Endothelial cell (in vitro differentiated cells): ENCODE measurements at places on chromosomes 4 and X. TPM values are rescaled to one million over a fixed set of nuclear protein-coding genes. Genes with fewer than 3 reads are reported as not detected.

DNA sequence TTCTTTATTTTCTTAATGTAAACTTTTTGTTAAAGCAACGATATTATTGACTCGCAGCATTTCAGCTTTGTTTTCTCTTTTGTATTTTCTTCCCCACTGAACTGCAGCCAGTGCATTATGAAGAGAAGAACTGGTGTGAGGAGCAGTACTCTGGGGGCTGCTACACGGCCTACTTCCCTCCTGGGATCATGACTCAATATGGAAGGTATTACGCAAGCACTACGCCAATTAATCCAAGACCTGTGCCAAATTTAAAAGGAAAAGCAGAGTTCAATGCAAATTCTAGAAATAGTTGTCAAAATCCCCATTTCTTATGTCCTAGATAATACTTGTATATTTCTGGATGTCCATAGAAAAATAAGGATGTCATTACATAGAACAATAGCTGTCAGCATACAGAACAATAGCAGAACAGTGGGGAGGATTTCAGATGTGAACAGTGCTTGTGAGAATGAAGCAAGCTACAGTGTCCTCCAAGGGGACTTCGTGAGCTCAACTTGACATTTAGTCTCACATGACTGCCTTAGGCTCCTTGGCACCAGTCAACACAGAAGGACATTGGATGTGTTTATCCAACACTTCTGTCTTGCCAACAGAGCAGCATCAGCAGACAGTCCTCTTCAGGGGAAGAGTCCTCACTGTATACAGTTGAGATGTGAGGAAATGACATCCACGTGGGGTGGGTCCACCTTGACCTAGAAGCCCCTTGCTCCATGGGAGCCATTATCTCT is 85.9 kb downstream of the MAOA start:
- DNase-seq = no peak

- DNase-seq = peak; percentile 9
These were observed 36.9 kb downstream of the NLGN3 start for GRCh38 chrX:71181558-71181909.

GRCh38 chrX:40073439-40074054 is 24.2 kb downstream of the BCOR start:
- no peak for DNase-seq

DNA sequence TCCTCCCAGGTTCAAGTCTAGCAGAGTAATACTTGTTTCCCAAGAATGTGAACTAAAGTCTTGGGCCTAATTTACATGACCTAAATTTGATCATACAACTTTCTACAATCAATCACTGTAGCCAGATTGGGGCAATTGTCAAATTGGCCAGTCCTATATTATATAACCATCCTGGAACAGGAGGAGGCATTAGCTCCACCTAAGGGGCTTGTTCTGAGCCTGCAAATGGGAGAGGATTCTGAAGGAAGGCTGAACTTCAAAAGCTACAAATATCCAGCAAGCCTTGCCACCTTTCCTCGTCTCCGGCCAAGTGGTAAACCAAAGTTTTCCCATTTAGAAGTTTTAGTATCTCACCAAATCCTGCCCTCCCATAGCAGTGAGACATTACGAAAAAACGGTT is 1289.6 kb upstream of the TENM3 start:
- DNase-seq = peak; percentile 28

GRCh38 chr4:156169861-156170260 is 216.2 kb upstream of the CTSO start:
- DNase-seq = peak; percentile 12

DNA sequence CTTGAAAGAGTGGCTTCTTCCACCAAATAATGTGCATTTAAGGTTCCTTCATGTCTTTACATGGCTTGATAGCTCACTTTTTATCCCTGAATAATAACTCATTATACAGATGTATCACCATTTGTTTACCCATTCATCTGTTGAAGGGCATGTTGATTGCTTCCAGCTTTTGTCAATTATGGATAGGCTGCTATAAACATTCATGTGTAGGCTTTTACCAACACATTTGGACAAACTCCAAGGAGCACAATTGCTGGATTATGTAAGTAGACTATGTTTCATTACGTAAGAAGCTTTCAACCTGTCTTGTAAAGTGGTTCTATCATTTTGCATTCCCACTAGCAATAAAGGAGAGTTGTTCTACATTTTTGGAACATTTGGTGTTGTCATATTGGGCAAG is 2637.0 kb downstream of the PCDH7 start:
- no peak for DNase-seq

DNA sequence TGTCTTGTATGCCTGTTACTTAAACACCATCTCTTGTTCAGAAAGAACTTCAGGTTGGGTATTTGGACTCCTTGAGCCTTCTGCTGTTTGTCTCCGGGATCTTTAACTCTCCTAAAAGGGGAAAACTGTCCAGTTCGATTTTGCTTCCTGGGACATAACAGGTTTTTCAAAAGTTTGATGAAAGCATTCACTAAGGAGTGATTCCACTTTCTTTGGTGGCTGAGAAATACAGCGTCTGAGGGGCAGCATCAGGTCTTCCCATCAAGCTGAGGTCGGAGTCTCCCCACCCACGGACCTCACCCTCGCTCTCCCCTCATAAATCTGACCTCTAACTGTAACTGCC is 1.4 kb downstream of the AFAP1 start:
- DNase-seq = no peak

- no peak for DNase-seq
These were observed 649 bp upstream of the VBP1 start for GRCh38 chrX:155215443-155216178.

DNA sequence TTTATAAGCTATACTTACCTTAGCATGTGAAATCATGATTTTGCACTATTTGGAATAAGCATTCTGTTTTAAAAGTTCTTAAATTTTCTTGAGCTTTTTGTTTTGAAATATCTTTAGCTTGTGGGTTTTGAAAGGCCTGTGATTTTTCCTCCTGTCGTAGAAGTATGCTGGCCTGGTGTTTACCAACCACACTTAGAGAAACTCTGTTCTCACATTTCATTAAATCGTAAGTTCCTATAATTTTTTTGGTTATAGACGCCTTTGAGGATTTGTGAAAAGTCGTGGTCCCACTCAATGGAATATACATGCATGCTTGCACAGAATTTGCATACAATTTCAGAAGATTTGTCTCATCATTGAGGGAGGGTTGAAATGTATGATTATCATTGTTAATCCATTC is 63.6 kb downstream of the PDLIM5 start:
- DNase-seq = no peak

DNA sequence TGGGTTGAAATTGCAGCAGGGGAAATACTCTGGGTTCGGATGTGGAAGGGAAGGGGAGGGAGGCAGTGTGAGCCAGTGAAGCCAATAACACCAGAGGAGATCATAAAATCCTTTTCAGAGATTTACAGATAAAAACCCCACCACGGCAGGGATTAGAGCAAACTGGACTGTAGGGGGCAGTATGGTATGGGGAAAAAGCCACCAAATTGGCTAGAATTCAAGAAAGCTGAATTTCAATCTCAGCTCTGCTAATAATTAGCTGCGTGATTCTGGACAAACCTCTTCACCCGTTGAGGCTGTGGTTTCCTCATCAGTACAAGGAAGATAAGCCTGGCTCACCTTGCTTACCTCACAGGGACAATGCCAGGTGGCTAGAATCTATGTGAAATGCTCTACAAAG is 108.1 kb downstream of the ATG4A start:
- DNase-seq = peak; percentile 28

GRCh38 chr4:26053761-26054160 is 139.7 kb downstream of the SMIM20 start:
- DNase-seq = no peak

GRCh38 chr4:77927991-77928925 is 65.6 kb downstream of the MRPL1 start:
- DNase-seq = no peak

- DNase-seq = no peak
These were observed 107.9 kb downstream of the ZNF827 start for GRCh38 chr4:145830699-145831098.

GRCh38 chrX:45806410-45807121 is 605.9 kb upstream of the DIPK2B start:
- DNase-seq = no peak

GRCh38 chr4:95956094-95956493 is 116.2 kb downstream of the PDHA2 start:
- no peak for DNase-seq

UGT2B11 gene
- not detected for total RNA-seq

CCDC158 gene
- not detected for total RNA-seq

WDR17 gene
- 0.64 TPM for total RNA-seq

RHOXF2B gene
- not detected for total RNA-seq

HHIP gene
- 0.46 TPM for total RNA-seq

SYN1 gene
- 2.9 TPM for total RNA-seq
